ENCODE measurements at places on chromosomes 1 and 21.

DNA sequence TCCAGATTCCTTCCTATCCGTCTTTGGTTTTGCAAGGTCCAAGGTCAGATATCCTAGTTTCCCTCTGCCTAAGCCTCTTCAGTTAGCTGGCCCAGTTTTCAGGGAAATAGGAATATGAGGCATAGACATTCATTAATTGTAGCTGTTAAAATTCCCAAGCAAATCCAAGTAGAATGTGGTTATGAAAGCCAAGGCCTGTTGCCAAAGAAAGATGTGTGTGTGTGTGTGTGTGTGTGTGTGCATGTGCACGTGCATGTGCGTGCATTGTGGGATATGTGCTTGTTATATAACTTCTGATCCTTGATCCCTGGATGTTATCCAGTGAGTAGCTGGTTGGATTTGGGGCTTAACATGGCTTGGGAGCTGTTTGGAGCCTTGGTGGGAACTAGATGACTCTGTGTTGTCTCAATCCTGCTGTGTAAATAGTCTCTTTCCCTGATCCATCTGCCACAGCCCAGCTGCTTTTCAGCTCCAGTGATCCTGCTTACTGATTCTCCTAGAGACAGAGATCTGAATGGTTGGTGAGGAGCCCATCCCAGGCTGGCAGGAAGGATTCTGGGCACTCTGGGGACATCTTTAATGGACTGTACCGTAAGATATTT, 70.6 kb upstream of the GCLM start:
- no peak for DNase-seq

GRCh38 chr21:29340228-29340627, 41.5 kb downstream of the BACH1 start:
- DNase-seq, result no peak

DNA sequence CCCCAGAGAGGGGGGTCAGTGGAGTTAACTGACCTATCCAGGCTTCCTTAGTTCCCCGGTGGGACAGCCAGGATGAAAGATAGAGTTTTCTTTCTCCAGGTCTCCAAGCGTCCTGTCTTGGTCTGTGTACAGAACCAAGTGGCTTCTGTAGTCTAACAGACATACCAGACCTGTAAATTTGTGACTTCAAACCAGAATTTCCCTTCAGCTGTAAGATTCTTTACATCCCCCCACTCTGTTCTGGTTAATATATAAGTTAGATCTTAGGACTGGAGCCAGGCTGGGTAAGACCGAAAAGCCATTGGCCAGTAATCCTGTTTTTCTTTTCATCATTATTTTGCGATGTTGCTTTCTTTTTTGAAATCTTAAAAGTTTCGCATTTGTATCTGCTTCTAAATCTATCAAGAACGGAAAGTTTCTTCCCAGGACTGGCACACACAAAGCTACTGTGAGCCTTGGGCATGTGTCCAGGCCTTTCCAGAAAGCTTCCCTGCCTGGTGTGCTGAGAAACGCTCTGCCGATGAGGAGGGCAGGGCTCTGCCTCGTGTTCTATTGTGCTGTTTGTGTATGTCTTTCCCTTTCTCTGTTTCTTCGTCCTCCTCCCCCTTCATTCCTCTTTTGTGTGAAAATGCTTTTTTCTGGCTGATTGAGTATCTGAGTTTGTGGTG, 72.3 kb downstream of the RGL1 start:
- no peak for DNase-seq

DNA sequence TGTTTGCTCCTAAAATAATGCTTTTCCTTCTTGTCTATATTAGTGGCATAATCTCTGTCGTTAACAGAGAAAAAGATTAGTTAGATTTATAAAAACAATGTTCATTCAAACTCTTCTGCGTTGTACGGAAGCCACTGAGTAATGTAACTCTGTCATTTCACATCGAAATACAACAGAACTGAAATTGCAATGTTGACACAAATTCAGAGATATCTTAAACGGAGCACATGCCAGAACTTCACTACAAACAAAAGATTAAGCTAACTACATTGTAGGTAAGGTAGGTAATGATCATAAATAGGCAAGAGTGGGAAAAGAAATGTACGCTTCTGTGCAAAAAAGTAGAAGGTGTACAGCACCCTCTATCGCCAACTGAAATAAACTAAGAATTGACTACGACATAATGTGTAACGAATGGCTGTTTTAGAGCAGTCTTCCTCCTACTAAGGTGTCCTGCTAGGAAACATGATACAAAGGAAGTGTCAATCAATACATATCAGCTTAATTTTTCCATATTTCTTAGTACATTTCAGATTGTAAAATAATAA, 56.6 kb downstream of the PCNX2 start:
- no peak for DNase-seq

DNA sequence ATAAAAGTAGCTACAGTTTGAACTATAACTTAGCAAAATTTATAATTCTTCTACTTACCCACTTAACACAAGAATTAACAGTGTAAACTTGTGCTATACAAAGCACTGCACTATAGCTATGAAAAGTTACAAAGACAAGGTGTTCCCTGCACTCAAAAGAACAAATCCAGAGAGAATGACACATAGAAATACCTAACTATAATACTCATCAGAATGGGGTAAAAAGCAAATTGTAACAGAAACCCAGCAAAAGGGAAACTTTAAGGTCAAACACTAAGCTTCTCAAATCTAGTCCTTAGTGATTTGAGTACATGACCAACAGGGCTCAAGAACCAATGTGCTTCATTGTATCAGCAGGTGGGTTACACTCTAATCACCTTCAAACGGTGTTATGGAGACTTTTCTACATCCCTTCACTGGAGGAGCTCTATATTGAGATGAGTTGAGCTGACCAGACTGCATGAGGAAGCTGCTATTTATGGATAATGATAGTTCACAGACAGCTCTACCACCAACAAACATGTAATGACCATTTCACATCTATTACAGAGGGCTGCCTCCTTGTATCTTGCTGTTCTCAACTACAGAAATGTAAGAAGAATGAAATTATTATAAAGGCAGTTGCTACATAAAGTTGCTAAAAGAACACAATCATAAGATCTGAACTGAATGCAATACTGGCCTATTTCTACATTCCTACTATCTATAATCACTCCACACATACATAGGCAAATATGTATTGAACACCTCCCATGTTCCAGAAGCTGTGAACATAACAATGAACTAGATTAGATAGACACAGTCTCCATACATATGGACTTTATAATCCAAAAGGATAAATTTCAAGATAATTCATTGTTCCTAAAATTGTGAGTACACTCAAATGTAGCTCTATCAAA, 47.6 kb downstream of the PIK3R3 start:
- DNase-seq, result no peak

GRCh38 chr1:173258479-173259264, 51.5 kb upstream of the TNFSF4 start:
- no peak for DNase-seq

- no peak for DNase-seq
Measured at GRCh38 chr1:87685311-87686135, 356.8 kb downstream of the LMO4 start.

GRCh38 chr1:39091845-39092645, 65.9 kb downstream of the NDUFS5 start:
- DNase-seq, result peak; percentile 77

GRCh38 chr1:55198044-55198443, 17.1 kb downstream of the USP24 start:
- DNase-seq, result no peak

Measured in activated CD8-positive, alpha-beta T cell treated with anti-CD3 and anti-CD28 coated beads, Interleukin-2, amount 10 ng/mL, durations not matched to agents 7 days and 5 days (primary cell).